Stimulated activated CD8-positive, alpha-beta memory T cell treated with anti-CD3 and anti-CD28 coated beads, Interleukin-4, amount 100 ng/mL, for 1 hour (primary cell): ENCODE measurements at places on chromosomes 2 and 18.
A peak's percentile ranks its signal among the peaks of the same experiment; 100 is the strongest.

DNA sequence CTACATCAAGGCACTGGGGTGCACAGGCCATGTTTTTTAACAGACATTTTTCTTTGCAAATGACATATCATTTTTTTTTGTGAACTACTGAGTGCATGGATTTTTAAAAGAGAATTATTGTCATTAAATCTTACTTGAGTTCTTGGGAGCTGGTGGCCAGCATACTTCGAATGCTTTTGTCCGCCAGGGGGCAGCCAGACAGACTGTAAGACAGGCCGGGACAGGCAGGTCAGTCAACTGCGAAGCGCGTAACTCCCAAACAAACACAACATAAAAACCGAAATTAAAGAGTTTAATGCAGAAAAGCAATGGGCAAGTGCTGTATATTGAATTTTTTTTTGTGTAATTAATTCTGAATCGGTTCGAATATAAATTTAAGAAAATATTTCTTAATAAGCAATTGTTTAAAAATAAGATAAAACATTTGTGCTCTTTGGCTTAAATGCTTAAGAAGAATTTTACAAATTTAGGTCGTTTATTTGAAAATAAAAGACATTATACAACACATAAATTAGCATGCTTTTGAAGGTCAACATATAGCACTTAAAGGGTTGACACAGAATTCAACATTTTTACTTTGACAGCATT, 142.2 kb upstream of the PXDN start:
- peak; percentile 12 for DNase-seq

- no peak for DNase-seq
These were observed 680.8 kb downstream of the NYAP2 start for GRCh38 chr2:226080334-226080733.

DNA sequence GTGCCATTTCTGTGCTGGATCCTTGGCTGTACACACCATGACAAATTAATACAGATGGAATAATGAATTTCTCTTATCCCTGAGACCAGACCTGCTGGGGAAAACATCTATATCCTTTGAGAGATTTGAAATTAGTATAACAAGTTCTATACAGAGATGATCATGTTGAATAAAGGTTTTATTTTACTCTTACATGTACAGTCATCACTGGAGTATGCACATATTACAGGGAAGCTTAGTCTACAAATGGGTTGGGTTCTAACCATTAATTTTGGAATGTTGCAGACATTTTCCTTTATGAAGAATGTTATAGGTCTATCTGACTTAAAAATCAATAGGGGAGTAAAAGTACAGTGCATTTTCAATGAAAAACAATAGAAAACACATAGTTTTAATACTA, 29.9 kb upstream of the MMADHC start:
- DNase-seq = no peak

- DNase-seq = no peak
These were observed 35.5 kb downstream of the TMEFF2 start for GRCh38 chr2:192159208-192159607.

GRCh38 chr2:240918258-240919091, 12.3 kb downstream of the CROCC2 start:
- no peak for DNase-seq

GRCh38 chr18:63624863-63625262, 19.2 kb downstream of the SERPINB4 start:
- DNase-seq = no peak
